H9 (cell line): ENCODE measurements at places on chromosomes 6 and 20. TPM values are rescaled to one million over a fixed set of nuclear protein-coding genes. Genes with fewer than 3 reads are reported as not detected.

GRCh38 chr6:109503327-109504224 lies 20.6 kb upstream of the ZBTB24 start:
- no peak overlapping the region for H3K27ac ChIP-seq
- H3K36me3 ChIP-seq, result peaks cover 1% of the 10 kb centered on the region; the same call in 2 of the 3 replicates

DNA sequence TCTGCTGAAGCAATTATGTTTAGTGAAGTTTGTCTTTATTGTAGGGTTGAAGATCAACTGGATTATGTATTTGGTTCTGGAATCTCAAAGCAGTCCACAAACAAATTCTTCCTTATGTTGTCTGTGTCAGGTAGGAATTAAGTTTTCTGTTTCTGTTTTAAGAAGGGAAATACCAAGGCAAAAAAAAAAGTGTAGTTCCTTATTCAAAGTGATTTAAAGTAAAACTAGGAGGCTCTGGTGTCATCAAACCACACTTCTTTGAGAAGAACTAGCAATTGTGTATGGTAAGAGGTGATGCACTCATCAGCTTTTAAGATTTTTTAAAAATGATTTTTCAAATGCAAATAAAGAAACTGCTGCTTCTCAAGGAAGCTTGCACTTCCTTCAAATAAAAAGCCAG lies 1.9 kb downstream of the FAM135A start:
- peak overlapping the region; percentile 43 for H3K4me3 ChIP-seq
- H3K36me3 ChIP-seq, result peaks cover 26% of the 10 kb centered on the region
- H3K27ac ChIP-seq, result no peak overlapping the region
- no peaks in the 10 kb centered on the region for H3K27me3 ChIP-seq

DNA sequence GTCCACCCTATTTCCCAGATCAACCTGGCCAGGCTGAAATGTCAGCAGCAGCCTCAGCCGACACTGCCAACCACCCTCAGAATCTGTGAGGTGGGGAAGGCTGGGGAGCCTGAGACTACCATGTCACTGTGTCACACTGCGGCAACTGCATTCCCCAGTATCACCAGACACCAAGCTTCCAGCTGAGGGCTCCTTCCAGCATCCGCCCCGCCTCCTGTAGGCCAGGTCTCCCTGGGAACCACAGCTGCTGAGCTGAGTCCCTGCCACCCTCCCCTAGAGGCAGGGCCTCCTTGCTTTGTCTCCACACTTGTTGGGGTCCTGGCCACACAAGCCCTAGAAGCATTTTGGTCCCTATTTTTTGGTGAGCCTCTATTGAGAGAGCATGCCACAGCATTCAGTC lies 115.7 kb downstream of the UNC5CL start:
- H3K27me3 ChIP-seq, result no peaks in the 10 kb centered on the region
- no peak overlapping the region for H3K4me3 ChIP-seq
- no peaks in the 10 kb centered on the region for H3K36me3 ChIP-seq
- H3K27ac ChIP-seq, result no peak overlapping the region

- no peak overlapping the region for H3K4me3 ChIP-seq
- no peak for DNase-seq
- H3K27ac ChIP-seq, result no peak overlapping the region
- no peaks in the 10 kb centered on the region for H3K27me3 ChIP-seq
- no peaks in the 10 kb centered on the region for H3K36me3 ChIP-seq
These were observed 300.9 kb upstream of the PRDM1 start for GRCh38 chr6:105785066-105785811.

DNA sequence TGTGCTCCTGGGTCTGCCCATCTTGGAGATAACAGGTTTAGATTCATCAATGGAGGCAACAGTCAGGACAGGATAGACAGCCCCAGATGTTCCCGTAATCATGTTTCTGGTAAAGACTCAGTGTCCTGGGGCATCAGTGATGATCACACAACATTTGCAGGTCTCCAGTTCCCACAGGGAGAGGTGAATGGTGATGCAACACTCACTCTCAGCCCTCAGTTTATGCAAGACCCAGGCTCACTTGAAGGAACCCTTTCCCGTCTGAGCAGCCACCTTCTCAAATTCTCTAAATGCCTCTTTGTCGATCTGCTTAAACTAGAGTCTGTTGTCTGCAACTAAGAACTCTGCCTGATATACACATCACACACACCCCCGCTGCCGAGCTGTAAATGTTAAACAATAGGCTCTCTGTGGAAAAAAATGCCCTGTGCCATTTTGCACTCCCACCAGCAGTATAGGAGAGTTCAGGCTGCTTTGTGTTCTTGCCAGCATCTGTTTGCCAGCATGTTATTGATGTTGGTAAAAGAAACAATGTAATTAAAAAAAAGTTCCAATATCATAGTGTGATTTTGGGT lies 30.1 kb upstream of the SCP2D1 start:
- H3K36me3 ChIP-seq, result peaks cover 6% of the 10 kb centered on the region; the same call in 1 of the 2 replicates
- DNase-seq, result no peak
- no peaks in the 10 kb centered on the region for H3K4me1 ChIP-seq
- no peaks in the 10 kb centered on the region for H3K27me3 ChIP-seq

- no peaks in the 10 kb centered on the region for H3K4me1 ChIP-seq
- H3K27me3 ChIP-seq, result no peaks in the 10 kb centered on the region
- no peak overlapping the region for H3K4me3 ChIP-seq
These were observed 750.4 kb downstream of the TENT5A start for GRCh38 chr6:81002126-81002525.

- H3K4me3 ChIP-seq, result no peak overlapping the region
- no peak overlapping the region for H3K27ac ChIP-seq
- DNase-seq, result no peak
- no peaks in the 10 kb centered on the region for H3K27me3 ChIP-seq
- H3K4me1 ChIP-seq, result no peaks in the 10 kb centered on the region
These were observed 163.2 kb downstream of the PDE7B start for GRCh38 chr6:136014454-136015437.

- H3K36me3 ChIP-seq, result no peaks in the 10 kb centered on the region
- H3K4me3 ChIP-seq, result no peak overlapping the region
- no peak overlapping the region for H3K27ac ChIP-seq
- no peak for DNase-seq
- H3K4me1 ChIP-seq, result no peaks in the 10 kb centered on the region
These were observed 1005.7 kb downstream of the HACE1 start for GRCh38 chr6:103854059-103854458.

- H3K36me3 ChIP-seq, result 0 out of 3 replicates have a peak, but pooled peaks cover 1% of the 10 kb centered on the region
- no peak for DNase-seq
- no peak overlapping the region for H3K27ac ChIP-seq
- H3K27me3 ChIP-seq, result no peaks in the 10 kb centered on the region
These were observed 23.7 kb downstream of the SERPINB1 start for GRCh38 chr6:2817903-2818443.

DNA sequence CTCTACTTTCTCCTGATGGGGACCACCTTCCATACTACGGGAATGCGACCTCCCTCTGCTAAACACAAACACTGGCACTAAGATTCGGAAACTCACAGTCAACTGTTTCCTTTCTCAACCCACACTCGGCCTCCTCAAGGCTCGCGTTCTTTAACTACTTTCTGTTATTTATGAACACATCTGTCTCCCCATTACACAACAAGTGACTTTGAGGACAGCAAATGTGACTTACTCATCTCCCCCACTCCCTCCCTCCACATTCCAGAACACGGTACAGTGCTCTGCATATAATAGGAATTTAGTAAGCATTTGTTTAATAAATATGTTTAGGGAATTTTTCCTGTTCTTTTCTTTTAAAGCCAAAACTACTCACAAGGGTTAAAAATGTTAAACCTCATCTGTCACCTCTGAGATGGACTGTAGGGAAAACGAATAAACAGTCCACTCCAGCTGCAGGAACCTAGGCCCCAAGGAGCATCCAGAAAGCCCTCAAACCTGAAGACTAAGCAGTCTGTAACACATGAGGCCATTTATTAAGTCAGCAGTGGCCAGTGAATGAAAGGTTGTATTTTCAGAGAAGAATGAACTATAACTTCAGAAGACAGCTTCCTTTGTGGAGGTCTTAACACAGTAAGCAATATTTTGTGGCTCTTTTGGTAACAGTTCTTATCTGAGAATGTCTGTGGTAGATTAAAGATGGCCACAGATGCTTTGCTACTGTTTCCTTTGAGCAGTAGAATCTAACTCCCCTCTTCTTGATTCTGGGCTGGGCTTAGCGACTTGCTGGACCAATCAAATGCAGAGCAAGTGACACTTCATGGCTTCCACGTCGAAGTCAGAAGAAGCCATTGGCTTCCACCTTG lies 209.6 kb upstream of the DTNBP1 start:
- no peaks in the 10 kb centered on the region for H3K27me3 ChIP-seq
- DNase-seq, result no peak
- H3K4me3 ChIP-seq, result no peak overlapping the region
- H3K4me1 ChIP-seq, result peaks cover 5% of the 10 kb centered on the region; the same call in 1 of the 2 replicates

- no peak overlapping the region for H3K27ac ChIP-seq
- no peak for DNase-seq
- H3K27me3 ChIP-seq, result no peaks in the 10 kb centered on the region
These were observed 1592.6 kb downstream of the GRIK2 start for GRCh38 chr6:102986086-102986485.

DNA sequence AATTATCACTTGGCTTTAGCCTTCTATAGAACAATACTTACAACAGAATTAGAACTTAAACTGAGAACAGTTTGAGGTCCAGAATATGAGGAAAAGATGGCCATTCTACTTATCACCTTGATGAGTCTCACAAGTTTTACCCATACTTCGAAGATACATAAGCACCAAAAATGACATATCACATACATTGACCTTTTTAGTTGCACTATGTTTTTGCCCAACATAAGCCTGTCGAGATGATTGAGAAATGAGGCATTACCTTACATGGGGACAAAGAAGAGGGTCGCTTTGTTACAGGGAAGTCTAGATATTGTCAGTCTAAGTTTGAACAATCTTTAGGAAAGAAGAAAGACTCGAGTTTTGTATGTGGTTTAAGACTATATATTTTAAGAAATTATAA lies 48.4 kb upstream of the MEI4 start:
- no peaks in the 10 kb centered on the region for H3K27me3 ChIP-seq
- H3K4me1 ChIP-seq, result no peaks in the 10 kb centered on the region
- no peak overlapping the region for H3K27ac ChIP-seq

- no peaks in the 10 kb centered on the region for H3K27me3 ChIP-seq
- no peak overlapping the region for H3K4me3 ChIP-seq
- H3K27ac ChIP-seq, result no peak overlapping the region
- DNase-seq, result no peak
- H3K36me3 ChIP-seq, result peaks cover 13% of the 10 kb centered on the region
These were observed 65.8 kb downstream of the TBC1D7 start for GRCh38 chr6:13262302-13263230.

- H3K27ac ChIP-seq, result no peak overlapping the region
- no peak for DNase-seq
- no peaks in the 10 kb centered on the region for H3K27me3 ChIP-seq
- H3K4me3 ChIP-seq, result no peak overlapping the region
These were observed 169.5 kb downstream of the SLC24A3 start for GRCh38 chr20:19381947-19382346.

DNA sequence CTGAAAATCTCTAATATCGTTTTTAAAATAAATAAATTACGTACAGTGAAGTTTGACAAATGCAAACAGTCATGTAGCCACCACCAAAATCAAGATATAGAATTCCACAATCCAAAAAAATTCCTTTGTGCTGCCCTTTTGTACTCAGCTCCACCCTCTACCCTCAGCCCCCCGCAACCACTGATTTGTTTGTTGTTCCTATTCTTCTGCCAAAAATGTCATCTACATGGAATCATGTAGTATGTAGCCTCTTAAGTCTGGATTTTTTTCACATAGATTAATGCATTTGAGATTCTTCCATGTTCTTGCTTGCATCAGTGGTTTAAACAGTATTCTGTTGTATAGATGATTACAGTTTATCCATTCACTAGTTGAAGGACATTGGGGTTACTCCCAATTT lies 8.5 kb upstream of the REPS1 start:
- H3K27ac ChIP-seq, result no peak overlapping the region
- H3K36me3 ChIP-seq, result no peaks in the 10 kb centered on the region
- H3K27me3 ChIP-seq, result no peaks in the 10 kb centered on the region
- DNase-seq, result no peak

- no peak overlapping the region for H3K4me3 ChIP-seq
- H3K4me1 ChIP-seq, result no peaks in the 10 kb centered on the region; the same call in 1 of the 2 replicates
- H3K27ac ChIP-seq, result no peak overlapping the region
These were observed 64.9 kb downstream of the IRF4 start for GRCh38 chr6:456358-456867.

- DNase-seq, result no peak
- H3K4me1 ChIP-seq, result no peaks in the 10 kb centered on the region
- no peak overlapping the region for H3K27ac ChIP-seq
These were observed 55.0 kb downstream of the ALDH5A1 start for GRCh38 chr6:24549674-24550353.

The APOBEC2 gene
- not detected in 2 replicates for total RNA-seq

The TMEM244 gene
- not detected in 2 replicates for total RNA-seq

The OLIG3 gene
- 0.22 and 0.42 TPM in 2 replicates for total RNA-seq

The FAM83D gene
- total RNA-seq, result 48.1 and 51.6 TPM in 2 replicates

The NTSR1 gene
- 0.07 and 0.11 TPM in 2 replicates for total RNA-seq

The PPP1R14C gene
- 0.09 and 0.37 TPM in 2 replicates for total RNA-seq

The HLA-DRB1 gene
- total RNA-seq, result 24.7 and 25.9 TPM in 2 replicates

The ZNF334 gene
- 17.2 and 19.5 TPM in 2 replicates for total RNA-seq

The C6orf141 gene
- total RNA-seq, result 35.9 and 40.1 TPM in 2 replicates
